Activated CD8-positive, alpha-beta memory T cell treated with anti-CD3 and anti-CD28 coated beads, Interleukin-2, amount 50 U/mL, for 4 hours (primary cell): ENCODE measurements at places on chromosomes 3 and 15.

DNA sequence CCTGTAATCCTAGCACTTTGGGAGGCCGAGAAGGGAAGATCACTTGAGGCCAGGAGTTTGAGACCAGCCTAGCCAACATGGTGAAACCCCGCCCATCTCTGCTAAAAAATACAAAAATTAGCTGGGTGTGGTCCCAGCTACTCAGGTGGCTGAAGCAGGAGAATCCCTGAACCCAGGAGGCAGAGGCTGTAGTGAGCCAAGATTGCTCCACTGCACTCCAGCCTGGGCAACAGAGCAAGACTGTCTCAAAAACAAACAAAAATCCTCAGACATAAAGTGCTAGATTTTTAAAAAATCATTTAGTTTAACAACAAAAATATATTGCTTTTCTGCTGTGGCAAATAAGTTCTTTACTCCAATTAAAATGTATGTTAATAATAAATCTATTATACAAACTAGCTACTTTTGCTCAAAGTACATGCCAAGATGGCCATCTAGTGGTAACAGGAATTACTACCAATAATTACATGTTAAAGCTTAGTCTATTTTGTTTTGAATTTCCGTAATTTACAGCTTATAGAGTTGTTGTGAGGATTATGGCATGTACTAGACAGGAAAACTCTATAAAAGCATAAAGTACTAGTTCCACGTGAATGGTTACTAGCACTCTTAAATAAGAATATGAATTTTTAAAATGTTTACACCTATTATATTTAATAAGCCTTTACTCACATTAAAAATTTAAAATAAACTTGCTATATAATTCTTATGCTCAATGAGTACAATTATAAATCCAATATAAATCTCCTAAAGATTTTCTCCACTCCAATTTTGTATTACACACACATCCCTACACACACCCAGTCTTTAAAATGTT, 39.0 kb downstream of the GABPB1 start:
- DNase-seq, result no peak

DNA sequence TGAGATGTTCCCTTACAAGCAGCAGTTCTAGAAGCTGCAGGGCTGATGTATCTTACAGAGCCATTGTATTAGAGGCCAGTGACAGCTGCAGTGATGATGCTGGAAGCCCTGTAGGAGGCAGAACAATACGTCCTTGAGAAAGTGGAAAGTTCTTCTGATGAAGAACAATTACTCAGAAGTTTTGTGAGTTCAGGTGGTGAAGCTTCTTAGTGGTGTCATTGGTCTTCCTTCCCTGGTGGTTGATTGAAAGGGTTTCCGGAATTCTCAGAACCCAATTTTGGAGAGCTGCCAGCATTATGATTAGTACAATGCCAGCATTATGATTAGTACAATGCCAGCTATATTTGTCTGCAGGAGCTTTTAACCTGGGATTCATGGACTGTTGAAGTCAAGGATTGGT, 356.4 kb downstream of the MFSD1 start:
- no peak for DNase-seq

- no peak for DNase-seq
Observed at GRCh38 chr3:8563597-8563996, 62.0 kb downstream of the LMCD1 start.

DNA sequence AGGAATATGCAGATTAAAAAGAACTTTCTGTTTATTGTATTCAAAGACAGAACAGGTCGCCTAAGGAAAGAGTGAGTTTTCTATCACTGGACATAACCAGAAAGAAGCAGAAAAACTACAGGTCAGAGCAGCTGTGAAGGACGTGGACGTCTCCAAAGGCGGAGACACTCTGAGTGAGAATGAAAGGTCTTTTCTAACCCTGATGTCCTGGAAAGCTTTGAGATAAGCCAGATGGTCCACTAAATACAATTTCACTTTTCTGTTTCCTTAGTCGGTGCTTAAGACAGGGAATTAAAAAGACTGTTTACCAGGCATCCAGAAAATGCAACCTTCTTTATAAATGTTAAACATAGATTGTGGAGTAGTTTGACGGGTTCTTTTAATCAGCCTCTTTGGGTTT, 360.4 kb downstream of the FGF12 start:
- DNase-seq, result no peak

DNA sequence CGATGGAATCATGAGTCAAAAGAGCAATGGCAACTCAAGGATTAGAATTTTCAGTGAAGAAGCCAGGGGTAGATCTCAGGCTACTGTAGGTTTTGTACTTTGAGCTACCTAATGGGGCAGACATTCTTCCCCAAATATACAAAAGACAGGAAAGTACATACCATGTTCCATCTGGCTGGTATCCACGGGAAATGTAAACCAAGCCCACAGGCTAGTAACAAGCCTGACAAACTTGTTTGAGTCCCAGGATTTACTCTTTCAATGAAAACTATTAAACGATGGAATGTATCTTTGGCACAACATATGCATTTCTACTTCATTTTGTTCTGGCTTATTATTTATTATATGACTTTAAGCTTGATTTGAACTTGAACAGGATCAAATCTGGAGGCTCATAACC, 44.2 kb upstream of the GOLIM4 start:
- DNase-seq, result no peak

GRCh38 chr15:95265419-95265997, 1034.1 kb downstream of the MCTP2 start:
- DNase-seq, result no peak

GRCh38 chr15:55434989-55435825, 26.9 kb downstream of the PIERCE2 start:
- no peak for DNase-seq

DNA sequence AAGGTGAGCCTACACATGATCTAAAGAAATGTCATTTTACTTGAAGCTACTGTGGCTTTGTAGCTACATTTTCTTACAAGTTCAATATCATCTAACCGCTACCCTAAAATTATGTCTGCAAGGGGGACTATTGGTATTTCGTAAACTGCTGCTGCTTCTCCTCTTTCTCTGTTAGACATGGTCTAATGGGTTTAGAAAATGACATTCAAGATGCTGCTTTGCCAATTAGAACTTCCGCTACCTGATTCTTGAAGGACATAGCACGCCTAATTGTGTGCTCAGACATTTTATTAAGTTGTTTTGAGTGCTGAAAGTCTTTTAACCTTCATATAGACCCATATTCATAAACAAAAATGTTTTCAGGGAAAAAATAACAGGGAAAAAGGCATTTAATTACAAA, 283.7 kb upstream of the ICE2 start:
- DNase-seq, result no peak

GRCh38 chr3:123027292-123028232, at the start of gene SEMA5B:
TSS of gene SEMA5B (minus strand) at chr3:123027763. CDS start at chr3:122961263, 66,500 bp downstream.
- DNase-seq, result peak; percentile 21

DNA sequence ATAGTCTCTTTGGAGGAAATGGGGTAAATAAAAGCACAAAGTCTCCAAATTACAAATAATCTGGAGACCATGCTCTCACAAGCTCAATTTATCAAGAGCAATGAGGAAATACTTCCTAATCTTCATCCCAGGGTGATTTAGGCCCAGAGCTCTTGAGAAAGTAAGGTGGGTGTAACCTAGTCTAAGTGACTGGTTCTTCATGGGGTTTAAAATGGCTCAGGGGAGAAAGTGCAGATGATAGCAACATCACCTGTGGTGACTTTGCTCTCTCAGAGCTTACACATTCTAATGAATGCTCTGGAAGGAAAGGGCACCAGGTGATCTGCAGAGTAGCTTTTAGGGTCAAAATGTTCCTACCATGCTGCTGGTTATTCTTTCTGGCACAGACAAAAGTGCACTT, 118.4 kb upstream of the TP63 start:
- DNase-seq, result no peak

DNA sequence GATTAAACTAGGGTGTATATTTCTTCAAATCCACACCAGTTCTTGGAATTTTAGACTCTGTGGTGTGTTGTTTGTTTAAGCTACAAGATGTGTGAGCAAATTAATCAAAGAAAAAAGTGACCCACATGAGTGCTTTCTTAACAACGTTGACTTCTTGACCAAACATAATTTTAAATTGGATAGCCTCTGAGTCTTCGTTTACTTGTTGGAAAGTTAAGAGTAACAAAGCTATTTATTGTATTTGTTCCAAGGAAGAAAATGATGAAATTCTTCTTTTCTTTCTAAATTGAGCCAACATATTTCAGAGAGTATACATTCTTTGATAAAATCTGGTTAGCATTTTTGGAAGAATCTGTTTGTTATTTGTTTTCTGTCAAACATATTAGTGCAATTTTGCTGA, 99.9 kb upstream of the IGSF10 start:
- DNase-seq, result no peak

GRCh38 chr15:73305331-73306211, 63.2 kb downstream of the HCN4 start:
- DNase-seq, result no peak

DNA sequence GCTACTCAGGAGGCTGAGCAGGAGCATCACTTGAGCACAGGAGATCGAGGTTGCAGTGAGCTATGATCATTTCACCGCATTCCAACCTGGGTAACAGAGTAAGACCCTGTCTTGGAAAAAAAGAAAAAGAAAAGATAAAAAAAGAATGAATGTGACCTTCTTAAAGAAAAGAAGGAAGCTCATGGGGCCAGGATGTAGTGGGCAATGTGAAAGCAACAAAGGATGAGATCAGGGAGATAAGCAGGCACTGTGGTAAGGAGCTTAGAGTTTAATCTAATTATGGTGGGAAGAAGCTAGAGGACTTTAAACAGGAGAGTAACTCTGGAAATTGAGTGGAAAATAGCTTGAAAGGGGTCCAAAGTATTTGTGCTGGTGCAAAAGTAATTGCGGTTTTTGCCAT, 231.6 kb upstream of the UBE2E2 start:
- DNase-seq, result no peak

GRCh38 chr15:68818066-68818768, 2.5 kb downstream of the ANP32A start:
- peak; percentile 77 for DNase-seq

- no peak for DNase-seq
Observed at GRCh38 chr15:65246939-65247338, 35.7 kb upstream of the CILP start.

DNA sequence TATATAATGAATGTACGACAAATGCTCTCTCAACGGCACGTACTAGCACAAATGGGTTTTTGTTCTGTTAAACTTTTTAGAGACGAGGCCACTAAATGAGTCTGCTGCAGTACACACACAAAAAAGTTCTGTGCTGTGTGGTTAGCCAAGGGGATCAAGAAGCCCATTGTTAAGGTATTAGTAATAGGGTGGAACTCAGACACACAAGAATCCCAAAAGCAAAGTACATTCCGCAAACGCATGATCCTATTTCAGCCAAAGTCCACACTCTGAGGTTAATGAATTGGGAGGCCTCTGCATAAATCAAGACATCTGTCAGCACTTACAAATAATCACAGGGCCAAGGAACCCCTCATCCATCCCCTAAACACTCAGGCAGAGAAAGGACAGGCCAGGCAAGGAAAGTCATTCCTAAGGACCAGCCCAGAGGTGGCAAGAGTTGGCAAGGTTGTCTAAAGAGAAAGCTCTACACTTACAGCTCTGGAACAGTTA, 12.1 kb downstream of the OSBPL10 start:
- no peak for DNase-seq

DNA sequence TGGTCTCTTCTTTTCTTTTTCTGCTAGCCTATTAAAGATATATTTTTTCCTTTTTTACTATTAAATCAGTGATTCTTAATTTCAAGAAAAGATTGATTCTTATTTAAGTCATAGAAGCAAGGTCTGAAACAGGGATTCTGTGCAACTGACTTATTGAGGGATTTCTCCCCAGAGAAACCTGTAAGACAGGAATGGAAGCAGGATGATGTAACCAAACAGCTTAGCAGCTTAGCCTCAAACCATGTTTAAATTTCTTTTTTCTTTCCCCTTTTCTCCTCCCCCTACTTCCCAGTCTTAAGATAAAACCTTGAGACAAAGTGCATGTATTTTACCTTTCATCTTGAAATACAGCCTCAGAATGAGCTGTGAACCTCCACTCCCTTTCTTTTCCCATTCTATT, 322.8 kb downstream of the NEK10 start:
- no peak for DNase-seq

DNA sequence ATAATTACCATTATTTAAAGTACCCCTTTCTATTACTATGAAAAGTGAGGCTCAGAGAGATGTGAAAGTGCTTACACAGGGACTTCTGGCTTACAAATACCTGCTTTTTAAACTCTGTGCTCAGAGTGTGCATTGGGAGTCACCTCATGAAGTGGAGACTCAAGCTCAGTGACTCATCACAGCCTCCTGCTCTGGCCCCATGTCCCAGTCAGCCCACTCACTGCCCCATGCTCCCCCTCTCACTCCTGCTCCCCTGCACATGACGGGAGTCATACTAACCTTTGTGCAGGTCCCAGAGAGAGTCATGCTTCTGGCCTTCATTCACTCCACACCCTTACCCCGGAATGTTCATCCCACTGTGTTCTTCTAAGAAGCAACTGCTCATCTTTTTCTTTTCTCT, 20.2 kb downstream of the CCR1 start:
- DNase-seq, result no peak

DNA sequence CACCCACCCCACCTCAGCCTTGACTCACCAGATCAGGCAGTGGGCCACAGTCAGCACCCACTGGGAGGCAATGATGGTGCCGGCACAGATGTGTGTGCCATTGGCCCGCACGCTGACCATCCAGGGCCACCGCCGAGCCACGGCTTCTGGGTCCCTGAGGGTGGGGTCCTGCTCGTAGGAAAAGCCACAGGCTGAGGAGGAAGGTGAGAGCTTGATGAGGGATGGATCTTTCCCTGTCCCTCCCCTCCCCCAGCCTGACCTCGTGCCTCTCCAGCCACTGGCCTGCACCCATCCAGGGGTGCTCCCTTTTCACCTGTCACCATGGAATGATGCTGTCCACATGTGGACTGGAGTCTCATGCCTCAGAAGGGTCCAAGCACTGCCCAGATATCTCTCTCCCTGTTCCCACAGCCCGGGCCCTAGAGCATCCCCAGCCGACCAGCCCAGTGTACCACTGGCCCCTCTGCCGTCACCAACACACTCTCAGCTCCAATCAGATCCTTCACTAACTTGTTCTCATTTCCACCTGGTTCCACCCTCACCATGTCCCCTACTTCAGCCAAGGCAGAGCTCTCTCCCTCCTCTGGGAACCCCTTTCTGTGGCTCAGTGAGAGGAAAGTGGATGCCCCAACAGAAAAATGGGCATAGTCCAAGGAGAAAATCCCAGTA, 2.0 kb downstream of the PRSS50 start:
- no peak for DNase-seq

- DNase-seq, result no peak
Observed at GRCh38 chr3:120983841-120984240, 75.8 kb downstream of the STXBP5L start.

DNA sequence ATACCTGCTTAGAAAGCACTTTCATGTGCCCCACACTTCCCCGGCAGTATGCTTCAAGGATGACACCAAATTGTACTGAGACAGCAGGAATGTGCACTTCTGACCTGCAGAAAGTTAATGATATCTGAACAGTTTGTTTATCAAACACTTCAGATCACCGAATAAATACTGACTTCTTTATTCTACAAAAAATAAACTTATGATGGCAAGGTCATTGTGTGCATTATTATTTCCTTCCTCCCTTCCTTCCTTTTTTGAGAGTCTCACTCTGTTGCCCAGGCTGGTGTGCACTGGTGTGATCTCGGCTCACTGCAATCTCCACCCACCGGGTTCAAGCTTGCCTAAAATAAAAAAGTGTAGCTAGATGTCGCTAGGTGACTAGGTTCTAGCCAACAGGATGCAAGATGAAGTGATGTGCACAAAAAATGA, 80.3 kb downstream of the FAIM start:
- no peak for DNase-seq
